ENCODE measurements at places on chromosomes 5 and 9.

DNA sequence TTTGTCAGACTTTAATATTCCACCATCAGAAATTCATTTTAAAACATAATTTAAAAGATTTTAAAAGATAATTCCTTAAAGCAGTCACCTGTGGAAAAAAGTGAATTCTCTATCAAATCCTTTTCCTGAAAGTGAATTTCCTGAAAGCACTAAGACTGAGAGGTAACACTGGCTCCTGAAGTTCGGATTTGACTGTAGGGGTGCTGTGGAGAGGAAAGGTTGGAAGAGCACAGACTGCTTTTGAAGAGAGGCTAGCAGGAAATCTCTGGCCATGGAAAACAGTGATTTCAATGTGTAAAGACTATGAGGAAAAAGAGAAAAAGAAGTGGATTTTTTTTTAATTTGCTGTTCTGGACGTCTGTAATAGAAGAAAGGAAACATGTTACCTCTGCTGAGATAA lies 35.7 kb upstream of the TMEM161B start:
- no peak for DNase-seq

- DNase-seq, result no peak
Measured at GRCh38 chr9:38120961-38121360, 51.9 kb upstream of the SHB start.

GRCh38 chr9:128494746-128495129 lies 9.8 kb upstream of the GLE1 start:
- DNase-seq, result no peak

- DNase-seq, result no peak
Measured at GRCh38 chr9:129111528-129112151, 425 bp downstream of the PTPA start.

GRCh38 chr9:114134827-114135396 lies 20.4 kb upstream of the COL27A1 start:
- no peak for DNase-seq

DNA sequence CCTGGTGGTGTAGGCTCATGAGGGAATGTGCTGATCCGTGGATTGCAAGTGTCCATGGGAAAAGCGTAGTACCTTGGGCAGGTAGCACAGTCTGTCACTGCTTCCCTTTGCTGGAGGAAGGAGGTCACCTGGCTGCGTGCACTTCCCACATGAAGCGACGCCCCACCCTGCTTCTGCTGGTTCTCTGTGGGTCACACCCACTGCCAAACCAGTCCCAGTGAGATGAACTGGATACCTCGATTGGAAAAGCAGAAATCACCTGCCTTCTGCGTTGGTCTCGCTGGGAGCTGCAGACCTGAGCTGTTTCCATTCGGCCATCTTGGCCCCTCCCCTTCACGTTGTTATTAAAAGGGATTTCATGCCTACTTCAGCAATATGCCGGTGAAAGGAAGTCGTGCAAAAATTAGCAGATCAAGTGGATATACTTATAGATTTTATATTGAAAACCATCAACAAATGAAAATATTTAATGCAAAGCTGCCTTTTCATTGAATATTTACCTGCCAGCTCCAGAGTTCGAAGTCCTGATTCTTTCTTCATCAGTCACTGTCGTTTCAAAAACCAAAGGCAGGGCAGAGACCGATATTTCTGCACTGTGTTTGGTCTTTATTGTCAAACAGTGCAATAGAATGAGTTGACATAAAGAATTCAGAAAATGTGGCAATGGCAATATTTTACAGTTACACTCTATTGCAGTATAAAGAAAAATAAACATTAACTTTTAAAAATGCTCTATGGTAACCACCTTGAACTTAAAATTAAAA lies 123.2 kb downstream of the JAKMIP2 start:
- no peak for DNase-seq

DNA sequence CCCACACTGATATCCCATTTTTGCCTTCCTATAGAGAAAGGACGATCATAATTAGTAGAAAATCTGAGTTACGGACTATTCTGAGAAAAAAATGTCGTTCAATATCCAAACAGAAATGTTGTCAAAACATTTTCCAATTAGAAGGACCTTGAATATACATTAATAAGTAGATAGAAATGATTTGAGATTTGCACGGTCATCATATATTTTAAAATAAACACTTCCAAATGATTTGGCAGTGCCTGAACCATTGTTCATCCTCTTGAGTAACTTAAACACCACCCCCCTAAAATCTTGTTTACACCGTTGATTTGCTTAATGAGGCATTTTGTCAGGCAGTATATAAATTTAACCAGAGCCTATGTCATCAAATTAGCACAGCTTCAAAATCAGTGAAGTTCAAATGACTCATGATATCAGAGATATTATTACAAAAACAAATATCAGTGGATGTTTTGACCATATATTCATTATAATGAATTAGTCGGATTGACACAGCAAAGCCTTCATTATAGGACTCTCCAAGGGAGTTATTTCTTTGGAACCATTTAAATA lies 105.0 kb downstream of the ACTL7B start:
- no peak for DNase-seq

DNA sequence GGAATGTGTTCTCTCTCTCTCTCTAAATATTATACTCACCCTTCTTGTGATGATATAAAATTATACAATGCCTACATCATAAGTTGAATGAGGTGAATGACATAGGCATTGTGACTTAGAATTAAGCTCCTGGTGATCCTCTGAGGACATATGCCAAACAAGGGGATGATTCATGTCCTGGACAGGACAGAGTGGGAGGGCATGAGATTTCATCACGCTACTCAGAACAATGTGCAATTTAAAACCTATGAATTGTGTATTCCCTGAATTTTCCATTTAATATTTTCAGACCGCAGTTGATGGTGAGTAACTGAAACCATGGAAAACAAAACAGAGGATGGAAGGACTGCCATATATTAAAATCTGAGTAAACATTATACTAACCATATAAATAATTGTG lies 782.2 kb upstream of the NUDT12 start:
- no peak for DNase-seq

GRCh38 chr9:77872863-77873262 lies 158.7 kb downstream of the GNAQ start:
- DNase-seq, result no peak

DNA sequence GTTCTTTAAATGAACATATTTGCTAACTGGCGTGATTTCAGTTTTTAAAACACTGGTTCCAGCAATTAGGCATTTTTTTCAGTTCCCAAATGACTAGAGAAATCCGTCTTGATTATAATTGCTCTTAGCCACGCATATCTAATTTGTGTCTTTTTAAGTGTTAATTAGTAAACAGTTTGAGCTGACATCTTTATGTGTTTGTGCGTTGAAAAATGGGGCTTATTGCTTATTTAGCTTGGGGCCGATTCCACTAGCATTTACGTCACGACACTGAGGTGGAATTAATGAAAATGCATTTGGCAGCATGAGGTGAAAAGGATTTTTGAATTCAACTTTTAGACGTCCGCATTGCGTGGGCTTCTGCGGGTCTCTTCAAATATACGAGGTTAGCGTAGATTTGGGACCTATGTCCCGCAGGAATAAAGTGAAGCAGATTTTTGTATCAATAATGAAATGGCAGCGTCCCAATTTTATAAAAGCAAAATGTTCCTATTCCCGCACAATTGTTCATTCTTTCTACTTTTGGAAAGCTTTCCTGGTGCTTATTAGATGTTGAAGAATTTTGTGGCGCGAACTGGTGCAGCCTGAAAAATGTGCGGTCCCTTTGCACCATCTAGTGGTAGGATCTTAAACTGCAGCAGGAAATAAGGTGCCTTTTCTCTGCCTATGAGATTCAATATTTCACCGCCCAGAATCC lies 122.7 kb upstream of the LMX1B start:
- no peak for DNase-seq

GRCh38 chr5:2223303-2223702 lies 340.6 kb upstream of the IRX4 start:
- no peak for DNase-seq

DNA sequence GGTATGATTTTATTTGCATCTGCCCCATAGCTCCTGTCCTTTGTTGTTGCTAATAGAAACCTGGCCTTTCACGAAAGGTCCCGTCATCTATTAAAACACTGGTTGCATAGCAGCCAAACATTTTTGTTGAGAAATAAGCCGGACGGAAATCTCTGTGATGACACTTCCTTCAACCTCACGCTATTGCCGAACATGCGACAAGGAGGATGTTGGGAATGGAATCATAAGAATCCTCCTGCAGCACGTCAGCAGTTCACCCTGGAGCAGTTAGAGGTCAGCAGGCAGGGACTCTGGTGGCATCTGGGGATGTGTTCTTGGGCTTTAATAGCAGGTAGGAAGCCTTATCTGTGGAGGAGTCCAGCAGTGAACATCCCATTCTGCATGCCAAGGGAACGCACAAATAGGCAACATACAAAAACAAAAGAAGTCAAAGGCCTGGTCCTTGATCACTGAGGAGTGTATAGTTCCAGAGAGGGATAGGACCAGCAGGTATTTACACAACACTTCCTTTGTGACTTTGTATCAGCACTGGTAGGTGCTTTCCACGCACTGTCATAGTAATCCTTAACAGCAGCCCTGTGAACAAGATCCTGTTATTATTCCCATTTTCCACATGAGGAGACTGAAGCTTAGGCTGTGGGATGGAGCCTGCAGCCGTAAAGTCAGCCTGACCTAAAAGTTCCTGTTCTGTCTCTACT lies 33.4 kb downstream of the ARHGAP26 start:
- no peak for DNase-seq

DNA sequence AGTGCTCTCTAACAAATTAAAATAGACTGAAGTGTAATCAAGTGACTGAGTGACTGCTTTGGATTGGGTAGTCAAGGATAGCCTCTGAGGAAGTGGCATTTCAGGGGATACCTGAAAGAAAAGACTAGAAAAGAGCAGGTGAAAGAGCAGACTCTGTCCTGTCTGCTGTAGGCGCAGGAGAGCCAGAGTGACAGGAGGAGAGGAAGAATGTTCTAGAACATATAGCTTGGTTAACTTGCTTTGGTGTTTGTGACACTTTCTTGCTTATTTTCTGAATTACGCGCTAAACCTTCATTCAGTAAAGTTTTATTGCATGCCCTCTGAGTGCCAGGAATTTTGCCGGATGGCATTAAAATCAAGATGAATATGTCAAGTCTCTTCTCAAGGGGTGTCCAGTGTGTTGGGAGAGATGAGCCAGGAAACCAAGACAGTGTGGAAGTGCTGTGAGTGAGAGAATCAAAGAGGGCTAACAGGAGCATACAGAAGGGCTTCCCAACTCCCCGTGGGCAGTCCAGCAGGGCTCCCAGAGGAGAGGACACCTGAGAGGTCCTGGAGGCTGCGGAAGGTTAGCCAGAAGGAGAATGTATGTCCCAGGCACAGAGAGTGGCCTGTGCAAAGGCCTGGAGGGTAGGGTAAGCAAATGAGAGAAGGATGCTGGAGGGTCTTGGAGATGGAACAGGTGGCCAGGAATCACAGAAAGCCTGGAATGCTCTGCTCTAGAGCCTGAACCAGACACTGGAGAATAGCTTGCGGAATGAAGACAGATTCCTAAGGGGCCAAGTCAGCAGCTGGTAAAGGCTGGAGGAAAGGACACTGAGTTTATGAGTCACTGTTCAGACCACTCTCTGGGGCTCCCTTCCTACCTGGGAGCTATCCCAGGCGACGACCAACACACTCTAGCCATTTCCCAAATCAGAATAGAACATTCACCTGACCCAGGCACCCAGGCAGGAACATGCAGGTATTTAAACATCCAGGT lies 59.3 kb downstream of the SLC22A5 start:
- no peak for DNase-seq

DNA sequence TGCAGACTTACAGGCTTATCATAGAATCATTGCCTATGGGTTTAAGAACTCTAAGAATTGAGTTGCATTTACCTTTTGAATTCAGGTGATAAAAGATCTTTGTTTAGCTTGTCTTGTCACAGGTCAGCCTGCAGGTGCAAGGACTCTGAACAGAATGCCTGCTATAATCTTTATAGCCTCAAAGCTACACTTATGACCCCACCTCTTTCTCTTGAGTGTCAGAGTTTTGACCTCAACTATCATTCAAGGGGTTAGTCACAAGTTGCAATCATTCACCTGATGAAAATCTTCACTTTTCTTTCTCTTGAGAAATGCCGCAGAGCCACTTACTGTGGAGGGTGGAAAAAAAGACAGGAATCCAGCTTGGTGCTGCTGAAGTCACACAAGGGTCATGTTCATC lies 49.5 kb downstream of the ERCC6L2 start:
- DNase-seq, result no peak

DNA sequence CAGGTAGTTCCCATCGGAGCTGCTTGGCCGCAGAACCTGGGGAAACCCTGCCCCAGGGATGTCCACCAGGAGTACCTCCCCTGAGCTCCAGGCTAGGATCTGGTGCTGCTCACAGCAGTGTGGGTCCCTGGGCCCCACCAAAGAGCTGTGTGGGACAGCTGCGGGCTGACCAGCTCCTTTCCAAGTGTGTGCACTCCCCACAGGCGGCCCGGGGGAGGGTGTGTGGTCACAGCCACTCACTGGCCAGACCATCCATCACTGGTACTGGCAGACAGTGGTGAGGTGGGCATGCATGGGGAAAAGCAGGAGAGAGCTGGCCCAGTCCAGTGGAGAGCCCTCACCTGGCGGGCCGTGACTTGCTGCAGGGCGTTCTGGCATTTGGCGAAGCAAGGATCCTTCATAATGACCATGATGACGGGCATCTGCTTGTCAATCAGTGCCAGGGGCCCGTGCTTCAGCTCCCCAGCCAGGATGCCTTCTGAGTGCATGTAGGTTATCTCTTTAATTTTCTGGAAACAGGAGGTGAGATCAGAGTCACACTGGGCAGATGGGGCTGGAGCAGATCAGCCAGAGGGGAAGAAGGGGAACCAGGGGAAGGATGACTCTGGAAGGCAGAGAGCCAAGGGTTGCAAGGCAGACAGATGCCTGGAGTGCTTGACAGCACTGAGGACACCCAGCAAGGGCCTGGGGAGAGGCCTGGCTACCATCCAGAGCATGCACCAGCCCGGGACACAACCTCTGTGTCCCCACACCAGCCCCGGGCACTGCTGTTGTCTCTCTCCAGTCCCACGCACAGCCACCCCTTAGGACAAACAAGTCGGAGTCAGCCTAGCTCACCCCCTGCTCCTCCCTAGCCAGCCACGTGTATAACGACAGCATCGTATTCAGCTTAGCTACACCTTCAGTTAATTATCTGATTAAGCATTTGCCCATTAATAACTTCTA lies 12.8 kb upstream of the MAPK9 start:
- DNase-seq, result no peak

GRCh38 chr5:1247811-1248210 lies 22.6 kb downstream of the SLC6A18 start:
- no peak for DNase-seq

- DNase-seq, result no peak
Measured at GRCh38 chr9:105539452-105539851, 18.5 kb upstream of the FKTN start.

DNA sequence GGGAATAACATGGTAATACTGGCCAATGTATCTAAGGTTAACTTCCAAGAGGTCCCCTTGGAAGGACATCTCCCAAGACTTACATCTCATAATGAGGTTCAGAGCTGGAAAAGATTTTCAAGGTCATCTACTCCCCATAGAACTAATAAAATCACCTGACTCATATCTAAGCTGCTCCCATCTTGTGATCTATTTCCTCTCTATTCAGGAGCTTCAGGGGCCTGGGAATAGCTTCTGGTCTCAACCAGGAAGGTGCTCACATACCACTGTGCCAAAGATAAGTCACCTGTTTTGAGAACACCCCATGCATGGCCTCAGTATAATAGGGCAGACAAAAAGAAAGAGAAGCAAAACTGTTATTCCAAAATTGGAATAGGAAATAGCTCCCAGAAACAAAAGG lies 74.2 kb downstream of the OXCT1 start:
- no peak for DNase-seq
